Activated CD4-positive, alpha-beta memory T cell treated with anti-CD3 and anti-CD28 coated beads, Interleukin-2, amount 10 ng/mL, durations not matched to agents 7 days and 5 days (primary cell): ENCODE measurements at places on chromosomes 4 and X. TPM values are rescaled to one million over a fixed set of nuclear protein-coding genes. Genes with fewer than 3 reads are reported as not detected.

SSX4B gene
- total RNA-seq: not detected

DEFB131A gene
- not detected for total RNA-seq

GAB3 gene
- 10.5 TPM for total RNA-seq

EVC2 gene
- 2.2 TPM for total RNA-seq

UPF3B gene
- 11.2 TPM for total RNA-seq

MGARP gene
- total RNA-seq: not detected

SYN1 gene
- total RNA-seq: 0.18 TPM

AFM gene
- total RNA-seq: not detected

DCAF8L2 gene
- not detected for total RNA-seq

SAGE1 gene
- total RNA-seq: not detected

EGF gene
- total RNA-seq: not detected

SERTM2 gene
- total RNA-seq: not detected

XK gene
- total RNA-seq: not detected

GLRB gene
- not detected for total RNA-seq

REPS2 gene
- total RNA-seq: 0.10 TPM
